ENCODE measurements at places on chromosomes 1 and 21.

- H3K27ac ChIP-seq = peak overlapping the region; percentile 27
- H3K36me3 ChIP-seq = no peaks in the 10 kb centered on the region
- no peaks in the 10 kb centered on the region for H3K27me3 ChIP-seq
- no peak overlapping the region for H3K4me3 ChIP-seq
- peak; percentile 47 for DNase-seq
Observed at GRCh38 chr1:219120624-219121544, 52.8 kb upstream of the LYPLAL1 start.

DNA sequence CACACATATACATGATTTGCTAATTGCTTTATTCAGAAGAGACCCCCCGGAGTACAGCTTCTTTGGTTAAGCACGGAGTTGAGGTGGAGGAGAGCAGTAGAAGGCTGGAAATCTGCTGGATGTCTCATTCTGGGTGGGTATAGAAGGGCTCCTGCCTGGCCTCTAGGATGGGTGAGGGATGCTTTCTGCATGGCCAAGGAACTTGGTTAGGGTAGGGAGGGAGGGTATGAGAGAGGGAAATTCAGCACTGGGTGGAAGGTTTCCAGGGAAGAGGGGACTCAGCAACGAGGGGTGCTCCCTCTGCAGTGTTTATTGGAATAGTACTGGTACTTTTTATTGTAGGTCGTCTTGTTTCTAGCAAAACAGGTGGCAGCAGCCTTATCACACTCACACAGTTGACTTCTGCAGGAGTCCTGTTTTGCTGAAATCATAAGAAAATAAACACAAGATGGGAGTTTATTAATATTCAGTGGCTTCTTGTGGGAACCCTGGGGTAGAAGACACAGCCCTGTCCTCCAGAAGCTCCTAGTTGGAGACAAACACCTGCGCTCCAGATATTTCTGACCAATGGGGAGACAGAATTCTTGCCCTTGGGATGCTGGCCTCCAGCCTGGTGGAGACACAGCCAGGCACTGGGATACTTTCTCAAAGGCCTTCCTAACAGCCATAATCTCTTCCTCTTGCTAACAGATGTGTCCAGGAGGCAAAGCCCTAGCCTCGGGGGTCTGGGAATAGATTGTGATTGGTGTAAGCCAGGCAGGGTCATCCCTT, 3.8 kb downstream of the PLA2G2A start:
- H3K4me1 ChIP-seq = peaks cover 21% of the 10 kb centered on the region
- H3K4me3 ChIP-seq = no peak overlapping the region
- no peak for DNase-seq
- peak overlapping the region; percentile 48 for H3K27ac ChIP-seq

GRCh38 chr1:96538111-96538641, 183.4 kb upstream of the PTBP2 start:
- DNase-seq = peak; percentile 46
- H3K4me3 ChIP-seq = no peak overlapping the region
- peak overlapping the region; percentile 80 for H3K27ac ChIP-seq
- no peaks in the 10 kb centered on the region for H3K27me3 ChIP-seq
- peaks cover 9% of the 10 kb centered on the region for H3K4me1 ChIP-seq

- H3K4me3 ChIP-seq = no peak overlapping the region
- peak; percentile 28 for DNase-seq
- no peak overlapping the region for H3K27ac ChIP-seq
- no peaks in the 10 kb centered on the region for H3K36me3 ChIP-seq
Observed at GRCh38 chr1:167659450-167659849, 29.4 kb downstream of the RCSD1 start.

GRCh38 chr1:169466259-169467230, 19.2 kb downstream of the SLC19A2 start:
- DNase-seq = peak; percentile 37
- no peaks in the 10 kb centered on the region for H3K4me1 ChIP-seq
- H3K27me3 ChIP-seq = no peaks in the 10 kb centered on the region

Measured in hepatocyte (in vitro differentiated cells).